CD8-positive, alpha-beta T cell (primary cell): ENCODE measurements at places on chromosomes 4 and X.

DNA sequence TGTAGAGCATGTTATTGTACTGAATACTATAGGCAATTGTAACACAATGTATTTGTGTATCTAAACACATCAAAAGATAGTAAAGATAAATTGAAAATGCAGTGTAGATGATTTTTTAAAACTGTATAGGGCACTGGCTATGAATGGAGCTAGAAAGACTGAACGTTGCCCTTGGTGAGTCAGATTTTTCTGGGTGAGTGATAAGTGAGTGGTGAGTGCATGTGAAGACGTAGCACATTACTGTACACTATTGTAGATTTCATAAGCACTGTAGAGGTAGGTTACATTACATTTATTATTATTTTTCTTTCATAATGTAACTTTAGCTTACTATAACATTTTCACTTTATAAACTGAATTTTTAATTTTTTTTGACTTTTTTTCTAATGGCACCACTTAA lies 1491.6 kb downstream of the TECRL start:
- no peak for DNase-seq

DNA sequence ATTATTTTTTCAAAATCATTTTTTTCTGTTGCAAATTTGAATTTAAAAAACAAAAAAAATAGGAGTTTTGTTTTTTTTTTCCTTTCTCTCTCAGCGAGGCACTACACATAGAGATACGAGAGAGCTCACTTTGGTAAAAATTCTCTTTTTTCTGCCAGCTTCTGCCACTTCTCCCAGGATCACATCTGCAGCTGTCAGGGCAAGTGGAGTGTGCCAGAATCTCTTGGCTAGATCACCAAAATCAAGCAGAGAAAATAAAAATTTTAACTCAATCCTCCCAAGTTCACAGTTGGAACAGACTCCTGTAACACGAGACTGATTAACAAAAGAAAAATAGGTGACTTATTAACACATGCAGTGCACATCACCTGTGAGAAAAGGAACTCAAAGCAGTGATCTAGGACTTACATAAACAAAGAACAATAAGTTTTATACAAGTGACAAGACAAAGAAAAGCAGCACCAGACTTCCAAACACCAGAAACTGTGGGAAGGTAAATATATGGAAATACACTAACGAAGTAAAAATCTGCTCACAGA lies 213.2 kb upstream of the ZFP42 start:
- DNase-seq, result no peak

- no peak for DNase-seq
Observed at GRCh38 chr4:67549123-67549522, 3.8 kb upstream of the CENPC start.

DNA sequence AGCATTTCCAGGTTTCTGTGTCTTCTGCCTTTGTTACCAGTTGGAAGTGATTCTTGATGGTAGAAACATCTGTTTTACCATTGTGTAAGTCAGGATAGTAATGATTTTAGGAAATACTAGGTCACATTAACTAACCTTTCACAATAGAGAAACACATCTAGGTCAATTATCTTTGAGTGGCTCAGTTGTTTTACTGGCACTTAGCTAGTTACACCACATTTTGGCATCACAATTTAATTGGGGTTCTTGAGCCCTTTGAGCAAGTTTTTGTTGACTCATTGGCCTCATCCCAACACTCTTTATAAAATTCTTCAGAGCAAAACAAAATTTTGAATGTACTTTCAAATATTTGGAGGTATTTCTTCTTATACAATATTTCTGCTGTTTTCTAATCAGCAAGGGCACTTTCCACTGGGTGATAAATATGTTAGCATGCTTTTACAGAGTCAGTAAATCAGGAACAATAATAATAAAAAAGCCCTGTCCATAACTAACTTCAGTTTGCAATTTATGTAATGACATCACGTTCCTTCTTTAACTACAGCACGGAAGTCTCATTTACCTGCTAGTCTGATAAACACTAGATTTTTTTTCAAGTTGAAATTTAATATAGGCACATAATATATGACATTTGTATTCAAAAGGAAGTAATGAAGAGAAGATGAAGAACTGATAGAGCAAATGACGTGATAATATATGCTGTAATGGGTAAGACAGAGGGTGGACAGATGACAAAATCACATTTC lies 64.8 kb upstream of the GK2 start:
- DNase-seq, result no peak

DNA sequence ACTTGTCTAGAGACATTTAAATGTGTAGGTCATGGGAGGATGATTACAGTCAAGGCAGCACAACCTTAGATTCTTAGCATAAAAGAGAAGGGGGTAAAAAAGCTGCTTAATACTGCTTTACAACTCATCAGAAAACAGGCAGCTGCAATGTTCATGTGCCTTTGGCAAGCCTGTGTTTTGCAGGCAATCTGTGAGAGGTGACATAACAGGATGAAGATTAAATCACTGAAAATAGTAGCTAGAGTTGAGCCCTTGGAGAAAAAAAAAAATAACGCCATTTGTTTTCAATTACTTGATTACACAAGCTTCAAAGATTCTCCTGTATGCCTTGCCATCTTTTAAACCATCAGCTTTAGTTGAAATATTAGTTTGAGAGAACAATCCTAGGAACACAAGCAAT lies 847.6 kb upstream of the LCORL start:
- DNase-seq, result no peak
